RKO (cell line): ENCODE measurements at places on chromosomes 1 and 21.

DNA sequence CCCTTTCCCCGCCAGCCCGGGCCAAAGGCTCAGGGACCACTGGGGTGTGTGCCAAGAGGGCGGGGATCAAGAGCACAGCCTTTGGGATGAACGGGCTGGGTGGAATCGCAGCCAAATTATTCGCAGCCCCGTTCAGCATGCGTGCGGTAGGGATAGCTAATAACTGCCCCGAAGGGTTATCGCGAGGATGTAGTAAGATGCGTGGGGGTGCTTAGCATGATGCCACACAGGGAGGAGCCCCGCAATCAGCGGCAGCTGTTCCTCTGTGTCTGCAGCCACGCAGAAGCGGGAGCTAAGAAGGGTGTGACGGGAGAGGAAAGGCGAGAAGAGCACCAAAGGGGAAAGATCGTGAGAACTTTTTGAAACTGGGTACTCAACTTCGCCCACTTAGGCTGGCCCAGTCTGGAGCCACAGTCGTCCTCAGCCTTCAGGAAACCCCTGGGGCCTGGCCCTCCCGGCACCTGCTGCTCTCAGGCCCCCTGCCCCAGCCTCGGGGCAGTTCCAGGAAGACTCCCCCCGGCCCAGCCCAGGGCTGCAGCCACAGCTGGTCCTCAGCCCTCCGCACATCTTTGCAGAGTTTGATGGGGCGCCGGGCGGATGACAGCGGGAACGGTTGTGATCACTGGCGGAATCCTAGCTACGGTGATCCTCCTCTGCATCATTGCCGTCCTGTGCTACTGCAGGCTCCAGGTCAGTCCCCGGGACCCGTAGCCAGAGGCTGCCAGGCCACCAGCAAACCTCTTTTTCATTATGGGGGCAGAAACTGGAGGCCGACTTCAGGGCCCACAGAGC lies 64.9 kb downstream of the TOR1AIP2 start:
- DNase-seq = no peak

- no peak for DNase-seq
These were observed 358 bp downstream of the TSPAN2 start for GRCh38 chr1:115088871-115089419.

- DNase-seq = no peak
These were observed 2.0 kb downstream of the GLUL start for GRCh38 chr1:182389619-182390047.

GRCh38 chr21:45641480-45642035 lies 2.0 kb upstream of the PCBP3 start:
- no peak for DNase-seq

- DNase-seq = no peak
These were observed 5.2 kb downstream of the H6PD start for GRCh38 chr1:9239622-9240401.

GRCh38 chr1:93661829-93662474 lies 19.7 kb downstream of the BCAR3 start:
- DNase-seq = no peak

- DNase-seq = no peak
These were observed 30.5 kb downstream of the LRRC3 start for GRCh38 chr21:44485796-44486195.

DNA sequence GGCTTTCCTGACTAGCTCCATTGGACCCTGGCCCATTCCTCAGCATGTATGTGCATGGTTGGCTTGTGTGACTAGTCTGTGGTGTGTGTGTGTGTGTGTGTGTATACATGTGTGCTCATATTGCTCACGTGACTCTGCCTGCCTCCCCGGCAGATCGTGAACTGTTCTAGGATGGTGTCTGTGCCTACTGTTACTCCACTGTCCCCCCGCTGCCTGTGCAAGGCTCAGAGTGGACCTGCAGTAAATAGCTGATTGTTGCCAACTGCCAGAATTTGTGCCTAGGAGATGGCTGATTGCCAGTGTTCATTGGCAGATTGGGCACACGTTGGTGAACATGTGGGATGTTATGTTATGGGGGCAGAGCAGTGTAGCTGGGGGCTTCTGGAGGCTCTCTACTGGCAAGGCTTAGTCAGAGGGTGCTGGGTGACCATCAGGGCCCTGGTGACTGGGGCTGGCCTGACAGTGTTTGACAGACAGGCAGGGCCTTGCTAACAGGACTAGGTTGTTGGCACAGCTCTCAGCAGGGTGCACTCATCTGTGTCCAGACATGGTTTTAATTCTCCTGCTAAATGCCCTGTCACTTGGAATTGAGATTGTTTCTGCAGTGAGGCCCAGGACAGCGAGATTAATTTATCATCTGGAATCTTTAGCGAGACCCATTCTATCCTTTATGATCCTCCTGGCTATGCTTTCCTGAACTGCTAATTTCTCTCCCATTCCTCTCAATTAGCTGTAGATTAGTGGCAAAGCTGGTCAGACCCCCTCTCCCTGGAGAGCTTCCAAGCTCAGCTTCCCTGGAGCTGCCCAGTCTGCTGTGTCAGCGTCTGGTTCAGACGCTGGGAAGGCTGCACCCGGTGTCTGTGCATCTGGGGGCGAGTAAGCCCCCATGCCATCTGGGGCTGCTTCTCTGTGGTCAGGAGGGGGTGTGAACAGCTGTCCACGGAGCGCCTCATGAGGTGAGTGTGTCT lies 20.8 kb downstream of the SLC6A17 start:
- no peak for DNase-seq

DNA sequence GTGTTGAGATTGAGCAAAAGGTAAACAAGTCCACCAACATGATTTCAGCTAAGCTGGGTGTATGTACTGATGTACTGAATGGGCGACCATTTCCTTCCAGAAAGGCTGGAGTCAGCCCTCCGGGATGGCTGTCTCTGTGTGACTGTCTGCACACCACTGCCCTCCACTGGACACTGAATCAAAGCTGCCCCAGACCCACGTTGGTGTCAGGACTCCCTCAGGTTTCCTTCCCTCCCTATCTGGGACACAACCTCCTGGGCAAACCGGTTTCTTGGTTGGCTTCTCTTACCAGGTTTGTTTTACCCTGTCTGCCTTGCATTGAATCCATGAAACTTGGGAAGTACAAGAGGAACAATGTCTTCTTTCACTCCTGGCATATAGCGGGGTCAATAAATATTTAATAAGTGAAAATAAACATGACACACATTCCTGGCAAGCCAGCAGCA lies 5.3 kb upstream of the SRP9 start:
- DNase-seq = peak; percentile 80

GRCh38 chr1:236952246-236953003 lies 51.8 kb downstream of the MT1HL1 start:
- no peak for DNase-seq

DNA sequence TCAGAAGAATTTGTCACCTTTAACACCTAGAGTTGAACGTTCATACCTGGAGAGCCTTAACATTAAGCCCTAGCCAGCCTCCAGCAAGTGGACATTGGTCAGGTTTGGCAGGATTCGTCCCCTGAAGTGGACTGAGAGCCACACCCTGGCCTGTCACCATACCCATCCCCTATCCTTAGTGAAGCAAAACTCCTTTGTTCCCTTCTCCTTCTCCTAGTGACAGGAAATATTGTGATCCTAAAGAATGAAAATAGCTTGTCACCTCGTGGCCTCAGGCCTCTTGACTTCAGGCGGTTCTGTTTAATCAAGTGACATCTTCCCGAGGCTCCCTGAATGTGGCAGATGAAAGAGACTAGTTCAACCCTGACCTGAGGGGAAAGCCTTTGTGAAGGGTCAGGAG lies 52.3 kb downstream of the UBE4B start:
- DNase-seq = no peak

- DNase-seq = no peak
These were observed 190.4 kb downstream of the NRIP1 start for GRCh38 chr21:14874379-14874778.

DNA sequence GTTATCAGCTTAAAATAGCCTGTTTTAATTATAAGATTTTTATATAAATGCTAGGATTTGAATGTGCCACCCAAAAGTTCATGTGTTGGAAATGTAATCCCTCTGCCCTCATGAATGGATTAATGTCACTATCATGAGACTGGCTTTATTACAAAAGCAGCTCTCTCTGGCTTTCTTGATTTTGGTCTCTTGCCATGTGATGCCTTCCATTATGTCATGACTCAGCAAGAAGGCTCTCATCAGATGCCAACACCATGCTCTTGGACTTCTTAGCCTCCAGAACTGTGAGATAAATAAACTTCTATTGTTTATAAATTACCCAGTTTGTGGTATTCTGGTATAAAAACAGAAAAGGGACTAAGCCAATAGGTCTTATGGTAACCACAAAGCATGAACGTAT lies 6.9 kb upstream of the PRSS38 start:
- DNase-seq = no peak

DNA sequence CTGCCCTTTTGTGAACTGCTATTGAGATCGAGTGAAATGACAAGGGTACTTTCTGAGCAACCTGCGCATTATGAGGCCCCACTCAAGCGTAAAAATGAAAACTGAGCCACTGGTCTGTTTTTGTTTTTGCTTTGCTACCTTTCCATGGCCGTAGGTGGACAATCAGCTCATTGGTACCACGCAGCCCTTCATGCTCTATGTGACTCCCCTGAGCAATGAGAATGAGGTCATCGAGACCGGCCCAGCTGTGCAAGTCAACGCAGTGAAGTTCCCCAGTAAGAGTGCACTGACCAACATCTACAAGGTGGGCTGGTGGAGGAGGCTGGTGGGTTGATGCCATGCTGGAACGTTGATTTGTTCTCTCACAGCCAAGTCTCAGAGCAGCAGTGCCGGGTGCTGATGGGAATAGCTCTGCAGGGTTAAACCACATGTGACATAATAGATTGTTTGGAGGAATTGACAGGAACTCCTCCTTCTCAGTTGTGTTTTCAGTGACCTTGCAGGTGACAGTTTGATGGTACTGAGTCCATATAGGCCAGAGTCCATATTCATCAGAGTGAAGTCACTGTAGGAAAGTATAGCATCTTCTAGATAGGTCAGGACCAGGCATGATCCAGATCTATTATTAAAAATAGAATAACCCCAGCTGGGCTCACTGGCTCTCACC lies 170.3 kb downstream of the VPS13D start:
- no peak for DNase-seq
